CD4-positive, alpha-beta T cell treated with Interleukin-12 subunit alpha and Interleukin-12 subunit beta, for 1 hour (primary cell): ENCODE measurements at places on chromosomes 2 and 18.

GRCh38 chr18:50507120-50507590 lies 52.7 kb upstream of the MAPK4 start:
- DNase-seq, result no peak

- DNase-seq, result no peak
Measured at GRCh38 chr2:29175338-29175737, 60.1 kb downstream of the CLIP4 start.

GRCh38 chr2:28035163-28035690 lies 144.7 kb downstream of the BABAM2 start:
- DNase-seq, result no peak

DNA sequence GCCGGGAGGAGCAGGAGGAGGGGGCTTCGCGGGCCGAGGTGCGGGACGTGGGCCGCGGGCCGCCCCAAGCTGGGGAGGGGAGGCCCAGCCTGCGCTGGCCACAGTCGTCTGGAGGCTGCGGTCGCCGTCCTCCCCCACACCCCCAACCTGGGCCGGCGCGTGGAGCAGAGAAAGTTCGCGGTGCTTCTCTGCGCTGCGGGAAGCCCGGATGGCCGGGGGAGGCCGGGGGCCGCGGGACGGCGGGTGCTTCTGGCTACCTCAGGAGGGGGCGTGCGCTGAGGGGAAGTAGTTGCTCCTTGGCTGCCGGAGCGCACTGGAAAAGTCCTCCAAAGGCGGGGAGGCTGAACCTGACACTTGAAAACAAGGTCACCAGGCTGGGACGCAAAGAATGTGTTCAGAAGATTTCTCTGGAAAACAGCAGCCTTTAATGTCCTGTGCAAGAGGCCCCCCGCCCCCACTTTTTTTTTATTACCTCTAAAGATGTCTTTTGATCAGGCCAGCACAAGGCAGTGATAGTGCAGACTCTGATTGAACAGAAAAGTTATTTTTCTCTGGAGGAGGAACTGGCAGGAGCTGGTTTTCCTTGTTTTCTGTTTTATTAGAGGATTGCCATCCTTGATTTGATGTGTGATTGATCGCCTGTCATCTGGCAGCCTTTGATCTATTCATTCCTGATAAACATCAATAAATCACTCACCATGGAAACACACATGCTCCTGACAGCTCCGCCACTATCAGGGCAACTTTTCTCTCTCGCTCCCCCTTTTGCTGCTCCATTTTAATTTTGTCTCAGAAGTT lies 1.6 kb downstream of the TSHZ1 start:
- DNase-seq, result peak; percentile 35

GRCh38 chr2:226818930-226819329 lies 16.9 kb upstream of the RHBDD1 start:
- DNase-seq, result no peak

DNA sequence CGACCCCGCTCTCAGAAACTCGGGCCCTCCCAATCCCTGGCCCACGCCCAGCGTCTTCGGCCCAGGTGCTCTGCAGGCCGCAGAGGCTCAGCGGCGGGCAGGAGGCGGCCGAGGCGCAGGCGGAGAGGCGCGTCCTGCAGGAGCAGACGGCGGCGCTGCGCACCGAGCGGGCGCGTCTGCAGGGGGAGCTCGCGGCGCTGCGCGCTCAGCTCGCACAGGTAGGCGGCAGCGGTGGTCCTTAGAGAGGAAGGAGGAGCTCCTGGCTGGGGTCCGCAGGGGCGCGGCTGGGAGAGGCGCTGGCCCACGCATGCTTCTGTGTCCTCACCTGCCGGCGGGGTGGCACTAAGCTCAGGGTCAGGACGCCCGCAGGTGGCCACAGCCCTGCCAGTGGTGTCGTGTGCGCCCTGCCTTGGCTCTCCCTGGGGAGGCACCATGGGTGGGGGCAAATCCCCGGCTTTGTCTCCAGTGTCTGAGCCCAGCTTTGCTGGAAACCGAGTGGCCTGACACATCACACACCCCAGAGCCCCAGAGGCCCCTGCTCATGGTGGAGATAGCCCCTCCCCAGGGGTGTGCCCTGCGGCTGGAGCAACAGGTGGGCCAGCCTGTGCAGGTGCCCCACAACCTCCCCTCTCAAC lies 14.9 kb upstream of the SNED1 start:
- DNase-seq, result peak; percentile 25

DNA sequence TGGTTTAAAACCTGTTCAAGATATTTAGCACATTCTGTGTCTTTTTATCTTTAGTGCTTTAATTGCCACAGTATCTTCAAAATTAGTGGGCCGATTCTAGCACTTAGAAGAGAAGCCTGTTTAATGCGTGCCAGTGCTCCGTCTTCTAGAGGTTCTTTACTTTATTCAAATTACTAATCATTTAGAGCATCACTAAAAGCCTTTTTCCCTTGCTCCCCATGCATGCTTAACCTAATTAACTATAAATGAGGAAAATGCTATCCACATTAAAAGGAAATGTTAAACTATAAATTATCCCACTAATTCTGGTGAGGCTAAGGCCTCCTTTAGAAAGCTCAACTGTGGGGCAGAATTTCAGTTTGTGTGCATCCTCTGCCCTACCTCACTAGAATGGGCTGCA lies 31.5 kb upstream of the INSIG2 start:
- no peak for DNase-seq

- DNase-seq, result no peak
Measured at GRCh38 chr2:124804014-124804940, 779.2 kb downstream of the CNTNAP5 start.

DNA sequence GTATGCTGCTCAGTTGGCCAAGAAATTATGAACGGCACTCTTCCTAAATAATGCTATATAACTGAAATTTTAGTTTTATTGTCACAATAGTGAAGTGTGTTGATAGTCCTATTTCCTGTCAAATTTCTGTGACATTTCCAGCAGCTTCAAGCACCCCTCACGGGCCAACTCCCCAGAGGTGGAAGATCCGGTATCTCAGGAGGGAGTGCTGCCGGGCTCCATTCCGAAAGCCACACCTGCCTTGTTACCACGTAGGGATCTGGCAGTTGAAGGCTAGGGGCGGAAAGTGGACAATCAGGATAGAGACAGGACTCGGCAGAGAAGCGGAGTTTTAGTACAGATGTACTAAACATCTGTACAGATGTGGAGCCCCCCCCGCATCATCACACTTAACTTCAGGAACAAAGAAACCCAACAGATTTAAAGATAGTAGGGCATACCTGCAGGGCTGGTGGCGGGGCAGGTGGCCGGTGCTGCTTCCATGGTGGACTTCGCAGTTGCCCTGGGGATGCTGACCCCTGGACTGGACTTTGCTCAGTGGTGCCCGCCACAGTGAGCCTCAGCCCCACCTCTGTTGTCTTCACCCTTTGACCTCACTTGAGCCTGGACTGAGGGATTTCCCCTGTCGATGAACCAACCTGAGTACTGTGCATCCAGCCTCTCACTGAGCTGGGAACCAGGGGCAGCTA lies 22.3 kb downstream of the ASAP2 start:
- DNase-seq, result no peak

DNA sequence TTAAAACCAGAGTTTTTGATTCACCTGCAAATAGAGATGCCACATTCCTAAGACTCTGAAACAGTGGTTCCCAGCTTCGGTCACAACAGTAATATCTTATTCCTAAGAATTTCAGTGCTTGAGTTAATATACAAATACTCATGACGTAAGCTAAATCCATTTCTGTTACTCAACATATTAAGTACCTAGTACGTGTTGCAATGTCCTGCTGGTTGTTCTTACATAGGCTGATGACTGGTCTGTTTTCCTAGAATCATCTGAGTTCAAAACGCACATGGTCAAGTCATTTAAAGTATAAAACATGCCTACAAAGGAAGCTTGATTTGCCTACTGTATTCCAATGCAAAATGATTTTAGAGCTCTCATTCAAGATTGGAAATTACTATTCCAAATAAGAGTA lies 7.2 kb downstream of the NCL start:
- DNase-seq, result no peak
